ENCODE measurements at places on chromosomes 12 and 14.
A peak's percentile ranks its signal among the peaks of the same experiment; 100 is the strongest.

- DNase-seq: no peak
Measured at GRCh38 chr14:77682158-77682553, 25.7 kb downstream of the ALKBH1 start.

DNA sequence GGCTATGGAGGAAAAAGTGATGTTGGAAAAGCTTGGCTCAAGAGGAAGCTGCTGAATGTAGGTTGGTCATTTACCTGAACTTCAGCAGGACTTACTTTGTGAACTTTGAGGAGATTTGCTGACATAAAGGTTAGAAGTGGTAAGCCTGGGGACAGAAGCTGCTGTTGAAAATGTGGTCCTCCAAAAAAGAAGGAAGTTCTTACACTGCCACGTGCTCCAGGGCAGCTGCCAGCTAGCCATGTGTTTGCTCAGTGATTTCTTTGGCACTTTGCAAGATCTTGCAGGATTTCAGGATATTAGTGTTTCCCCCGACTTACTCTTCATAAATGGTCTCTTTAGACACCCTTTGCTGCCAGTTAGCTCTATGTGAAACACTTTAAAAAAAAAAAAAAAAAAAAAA lies 14.8 kb upstream of the DYRK2 start:
- DNase-seq: no peak

GRCh38 chr12:123731596-123731995 lies 19.4 kb downstream of the ATP6V0A2 start:
- DNase-seq: no peak

- no peak for DNase-seq
Measured at GRCh38 chr14:75168586-75169335, 7.7 kb downstream of the TMED10 start.

DNA sequence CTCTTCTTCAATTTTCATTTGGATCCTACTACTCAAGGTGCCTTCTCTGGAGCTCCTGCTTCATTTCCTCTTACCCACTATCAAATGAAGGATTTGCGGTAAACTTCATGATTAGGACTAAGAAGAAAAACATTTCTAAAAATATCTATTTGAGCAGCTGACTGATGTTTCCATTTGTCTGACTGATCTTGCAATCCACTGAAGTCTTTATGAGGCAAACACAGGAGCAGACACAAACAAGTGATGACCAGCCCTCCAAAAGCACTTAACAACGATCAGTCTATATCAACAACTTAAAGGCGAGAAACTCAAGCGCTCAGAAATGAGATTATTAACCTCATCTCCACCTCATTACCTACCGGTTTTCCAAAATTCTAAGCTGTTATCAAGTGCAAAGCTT lies 26.2 kb downstream of the OSBPL8 start:
- DNase-seq: no peak

DNA sequence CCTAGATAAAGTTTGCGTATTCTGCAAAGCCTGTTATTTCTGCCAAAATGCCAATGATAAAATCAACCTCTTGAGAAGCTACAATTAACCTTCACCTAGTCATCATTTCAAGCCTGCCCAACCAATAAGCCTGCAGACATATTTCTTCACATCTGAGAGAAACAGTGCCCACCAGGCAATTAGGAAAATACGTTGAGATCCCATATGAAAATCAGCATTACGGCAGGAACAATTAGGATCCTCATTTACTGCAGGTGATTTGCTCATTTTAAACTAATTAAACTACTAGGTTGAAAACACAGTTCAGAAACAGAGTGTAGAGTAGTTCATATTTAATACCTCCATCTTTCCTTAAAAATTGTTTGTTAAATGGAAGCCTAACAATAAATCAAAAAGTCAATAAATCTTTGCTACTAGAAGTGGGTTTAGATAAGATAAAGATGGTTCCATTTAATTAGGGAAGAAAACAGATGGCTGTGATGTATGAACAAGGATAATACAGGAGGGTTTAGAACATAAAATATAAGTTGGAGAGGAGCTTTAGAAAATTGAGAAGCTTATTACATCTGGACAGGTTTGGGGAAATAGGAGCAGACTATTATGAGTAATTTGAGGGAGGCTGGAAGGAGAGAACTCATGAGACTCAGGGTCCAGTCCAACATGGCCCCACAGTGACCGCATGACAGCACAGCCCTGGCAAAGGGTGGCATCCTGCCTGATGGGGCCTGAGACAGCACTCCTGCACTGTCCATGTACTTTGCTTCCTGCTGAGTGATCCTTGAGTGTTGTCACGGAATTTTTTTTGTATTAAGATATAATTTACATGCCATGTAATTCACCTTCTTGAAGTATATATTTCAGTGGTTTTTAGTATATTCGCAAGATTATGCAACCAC lies 26.9 kb upstream of the PYGL start:
- no peak for DNase-seq

- DNase-seq: no peak
Measured at GRCh38 chr14:56608689-56609088, 29.1 kb downstream of the TMEM260 start.

- no peak for DNase-seq
Measured at GRCh38 chr12:105855361-105856047, 283.2 kb downstream of the NUAK1 start.

DNA sequence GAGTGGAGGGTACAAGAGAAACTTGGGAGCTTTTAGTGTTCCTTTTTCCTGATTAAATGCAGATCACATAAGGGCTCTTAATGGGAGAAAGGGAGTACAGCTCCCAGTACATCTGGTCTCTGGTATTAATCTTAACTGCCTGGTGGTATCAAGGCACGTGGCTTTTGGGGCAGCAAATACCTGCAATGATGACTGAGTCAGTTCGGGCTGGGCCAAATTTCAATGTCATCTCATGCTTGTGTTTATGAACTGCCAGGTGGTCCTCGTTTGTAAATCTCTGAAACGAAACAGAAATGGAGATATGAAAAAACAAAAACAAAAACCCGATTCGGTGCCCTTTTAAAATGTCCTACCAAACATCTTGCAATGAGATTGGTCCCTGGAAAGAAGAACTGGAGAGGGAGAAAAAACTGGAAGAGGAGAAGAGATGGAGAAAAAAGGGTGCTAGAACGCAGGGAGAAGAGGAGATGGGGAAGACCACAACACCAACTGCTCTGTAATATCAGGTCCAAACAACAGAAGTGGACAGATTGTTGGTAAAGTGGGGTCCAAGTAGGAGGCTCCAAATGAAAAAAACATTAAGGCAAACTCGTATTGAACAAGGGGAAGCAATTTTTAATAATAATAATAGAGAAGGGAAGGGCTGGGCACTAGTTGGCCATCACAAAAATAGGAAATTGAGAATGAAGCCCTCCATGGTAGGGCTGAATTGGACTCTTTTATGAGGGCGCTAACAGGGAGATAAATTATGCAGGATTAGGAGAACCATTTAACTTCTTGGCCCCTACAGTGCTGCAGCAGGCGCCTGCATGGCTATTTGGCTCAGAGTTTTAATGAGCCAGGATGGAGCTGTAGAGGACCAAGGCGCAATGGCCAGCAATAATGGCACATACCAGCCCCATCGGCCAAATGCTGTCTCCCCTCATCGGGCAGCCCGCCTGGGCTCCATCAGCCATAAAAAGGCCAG lies 45.4 kb upstream of the NPFF start:
- no peak for DNase-seq

GRCh38 chr14:70648346-70648745 lies 6.6 kb downstream of the TTC9 start:
- no peak for DNase-seq

DNA sequence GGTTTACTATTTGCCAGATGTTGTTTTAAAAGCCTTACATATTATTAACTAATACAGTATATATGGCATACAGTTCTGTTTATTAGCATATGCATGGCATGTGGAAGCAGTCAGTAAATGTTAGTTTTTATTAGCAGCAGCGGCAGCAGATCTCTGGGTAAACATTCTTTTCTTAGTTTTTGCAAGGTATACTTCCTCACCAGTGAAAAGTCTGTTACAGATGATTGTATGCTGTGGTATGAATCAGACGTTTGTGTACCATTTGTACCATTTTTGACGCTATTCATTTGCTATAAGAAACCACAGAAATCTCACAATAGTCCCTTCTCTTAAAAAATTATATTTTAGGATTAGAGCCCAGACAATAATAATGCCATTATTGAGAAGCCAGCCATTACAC lies 17.8 kb downstream of the STK38L start:
- DNase-seq: no peak

GRCh38 chr12:75208856-75209811 lies 505 bp downstream of the KCNC2 start:
- DNase-seq: peak; percentile 2

All from stimulated activated CD4-positive, alpha-beta T cell treated with anti-CD3 and anti-CD28 coated beads, Interleukin-15, amount 100 ng/mL, for 48 hours (primary cell).